ENCODE measurements at places on chromosomes 3 and 15. TPM values are rescaled to one million over a fixed set of nuclear protein-coding genes. Genes with fewer than 3 reads are reported as not detected.

DNA sequence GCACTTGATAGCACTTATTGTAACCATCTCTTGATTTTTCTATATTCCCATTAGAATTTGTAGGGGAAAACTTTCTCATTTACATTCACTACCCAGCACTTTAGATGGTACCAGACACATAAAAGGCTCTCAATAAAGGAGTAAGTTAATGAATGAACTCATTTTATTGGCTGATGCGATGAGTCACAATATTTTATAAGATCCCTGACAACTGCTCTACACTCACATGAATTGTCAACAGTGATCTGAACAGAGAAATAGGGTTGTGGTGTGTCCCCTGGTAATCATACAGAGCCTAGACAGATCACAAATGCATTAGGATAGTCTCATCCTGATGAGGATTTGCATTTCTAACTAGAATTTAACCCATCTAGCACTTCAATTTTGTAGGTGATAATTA, 567.6 kb upstream of the ARPP21 start:
- DNase-seq: no peak

DNA sequence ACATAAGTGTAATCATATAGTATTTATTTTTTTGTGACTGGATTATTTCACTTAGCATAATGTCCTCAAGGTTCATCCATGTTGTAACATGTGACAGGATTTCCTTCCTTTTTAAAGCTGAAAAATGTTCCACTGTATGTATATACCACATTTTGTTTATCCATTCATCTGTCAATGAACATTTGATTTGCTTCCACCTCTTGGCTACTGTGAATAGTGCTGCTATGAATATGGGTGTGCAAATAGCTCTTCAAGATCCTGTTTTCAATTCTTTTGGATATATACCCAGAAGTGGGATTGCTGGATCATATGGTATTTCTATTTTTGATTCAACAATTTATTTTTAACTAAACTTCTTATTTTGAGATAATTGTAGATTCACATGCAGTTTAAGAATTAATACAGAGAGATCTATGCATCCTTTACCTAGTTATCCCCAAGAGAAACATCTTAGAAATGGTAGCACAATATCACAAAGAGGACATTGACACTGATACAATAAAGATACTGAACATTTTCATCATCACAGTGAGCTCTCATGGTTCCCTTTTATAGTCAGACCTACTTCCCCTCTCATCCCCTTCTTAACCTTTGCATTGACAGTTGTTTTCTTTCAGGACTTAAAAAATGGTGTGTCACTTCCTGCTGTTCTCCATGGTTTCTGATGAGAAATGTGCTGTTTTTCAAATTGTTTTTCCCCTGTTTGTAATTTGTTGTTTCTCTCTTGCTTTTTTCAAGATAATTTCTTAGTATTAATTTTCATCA, 90.1 kb downstream of the SATB1 start:
- no peak for DNase-seq

DNA sequence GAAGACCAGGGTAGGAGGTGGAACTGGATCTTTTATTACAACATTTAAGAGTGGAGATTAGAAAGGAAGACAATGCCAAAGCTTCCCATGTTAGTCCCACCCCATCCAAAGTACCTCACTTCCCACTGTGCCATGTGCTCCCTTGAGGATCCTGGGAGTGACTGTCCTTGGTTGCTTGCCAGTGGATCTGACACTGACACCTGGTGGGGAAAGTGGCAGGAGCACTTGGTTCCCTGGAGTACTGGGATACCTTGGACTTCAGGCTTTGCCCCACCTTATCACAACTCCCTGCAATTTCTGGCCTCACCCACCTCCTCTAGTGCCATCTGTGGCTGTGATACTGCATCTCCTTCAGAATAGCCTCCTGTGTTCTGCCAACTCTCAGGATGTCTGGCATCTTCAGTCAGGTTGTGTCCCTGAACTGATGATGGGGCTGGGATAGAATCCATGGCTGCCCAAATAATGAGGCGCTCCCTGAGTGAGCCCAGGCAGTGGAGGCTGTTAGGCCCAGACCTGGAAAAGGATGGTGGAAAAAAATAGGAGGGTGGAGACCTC, 1.3 kb downstream of the ELL3 start:
- DNase-seq: peak; percentile 48

Gene BSN
- 2.8 TPM for total RNA-seq

- DNase-seq: no peak
Measured at GRCh38 chr3:63753567-63753966, 65.5 kb upstream of the C3orf49 start.

Gene C3orf22
- total RNA-seq: not detected

Gene CNTN4
- not detected for total RNA-seq

- DNase-seq: no peak
Measured at GRCh38 chr3:157631478-157631877, 128.3 kb upstream of the VEPH1 start.

DNA sequence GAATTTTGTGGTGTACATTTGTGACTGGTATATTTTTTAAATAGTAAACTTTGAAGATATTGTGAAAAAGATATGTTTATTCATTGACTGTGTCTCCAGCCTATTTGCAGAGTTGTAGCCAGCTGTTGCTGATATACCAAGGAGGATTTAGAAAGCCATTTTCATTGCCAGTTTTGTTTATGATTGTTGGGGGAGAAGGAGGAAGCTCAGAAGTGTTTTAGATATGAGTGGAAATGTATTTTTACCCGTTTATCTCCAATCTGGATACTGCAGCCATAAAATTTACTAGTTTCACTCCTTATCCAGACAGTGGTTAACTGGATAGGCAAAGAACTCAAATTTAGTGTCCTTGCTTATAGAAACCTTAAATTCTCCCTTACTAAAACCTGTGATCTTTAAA, 18.8 kb downstream of the ATP11B start:
- DNase-seq: no peak

Gene ITIH1
- 0.69 TPM for total RNA-seq

- no peak for DNase-seq
Measured at GRCh38 chr3:170021083-170021482, 16.7 kb upstream of the GPR160 start.

DNA sequence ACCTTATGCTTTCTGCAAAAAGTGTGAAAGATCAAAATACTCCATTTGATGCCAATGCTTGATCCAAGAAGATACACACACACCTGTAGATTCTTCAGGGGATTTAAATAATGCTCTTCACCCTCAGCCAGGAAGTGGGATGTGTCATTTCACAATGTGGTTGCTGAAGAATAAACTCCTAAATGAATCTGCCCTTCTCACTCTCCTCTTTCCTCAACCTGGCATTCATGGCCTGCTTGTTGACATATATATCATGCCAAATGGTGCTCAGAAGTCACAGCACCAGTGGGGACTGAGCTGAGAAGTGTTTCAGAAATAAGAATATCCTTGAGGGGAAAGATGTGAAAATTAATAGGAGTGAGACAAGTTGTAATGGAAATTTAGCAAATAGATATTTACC, 146.6 kb upstream of the ARHGEF26 start:
- no peak for DNase-seq

DNA sequence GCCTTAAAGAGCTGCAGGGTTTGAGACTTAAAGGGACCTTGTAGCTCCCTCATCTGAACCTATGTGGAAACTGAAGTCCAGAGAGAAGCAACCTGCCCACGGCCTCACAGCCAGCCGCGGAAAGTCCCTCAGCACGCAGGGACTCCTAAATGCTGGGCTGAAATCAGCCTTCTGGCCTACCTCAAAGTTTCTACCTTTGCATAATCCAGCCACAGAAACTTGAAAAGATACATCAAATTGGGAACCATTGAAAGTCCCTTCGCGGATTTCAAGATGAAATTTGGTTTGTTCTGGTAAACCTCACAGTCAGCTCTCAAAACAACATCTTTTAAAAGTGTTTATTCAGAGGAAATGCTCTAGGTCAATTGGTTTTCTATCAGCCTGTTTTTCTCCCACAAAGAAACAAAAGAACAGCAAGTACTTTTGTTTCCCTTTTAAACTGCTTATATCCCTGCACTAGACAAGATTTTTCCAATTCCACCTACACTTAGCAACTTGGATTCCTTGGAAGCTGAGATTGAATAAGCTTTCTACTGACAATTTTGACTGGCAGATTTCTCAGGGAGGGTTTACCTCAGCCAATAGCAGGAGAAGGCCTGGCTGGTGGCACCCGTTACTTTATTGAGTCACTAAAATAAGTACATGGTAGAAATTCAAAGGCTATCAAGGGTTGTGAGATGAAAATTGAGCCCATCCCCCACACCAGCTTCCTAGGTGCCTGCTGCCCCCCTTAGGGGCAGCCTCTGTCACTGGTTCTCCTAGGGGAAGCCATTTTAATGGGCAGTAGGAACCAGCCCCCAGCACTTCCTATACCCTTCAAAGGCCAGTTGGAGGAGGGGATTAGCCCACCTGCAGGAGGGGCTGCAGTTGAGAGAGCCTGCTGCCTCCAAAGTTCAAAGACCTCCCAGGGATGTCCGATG, 171.2 kb downstream of the ADAMTS17 start:
- DNase-seq: no peak

GRCh38 chr3:13575459-13576061, 26.6 kb downstream of the FBLN2 start:
- DNase-seq: no peak

DNA sequence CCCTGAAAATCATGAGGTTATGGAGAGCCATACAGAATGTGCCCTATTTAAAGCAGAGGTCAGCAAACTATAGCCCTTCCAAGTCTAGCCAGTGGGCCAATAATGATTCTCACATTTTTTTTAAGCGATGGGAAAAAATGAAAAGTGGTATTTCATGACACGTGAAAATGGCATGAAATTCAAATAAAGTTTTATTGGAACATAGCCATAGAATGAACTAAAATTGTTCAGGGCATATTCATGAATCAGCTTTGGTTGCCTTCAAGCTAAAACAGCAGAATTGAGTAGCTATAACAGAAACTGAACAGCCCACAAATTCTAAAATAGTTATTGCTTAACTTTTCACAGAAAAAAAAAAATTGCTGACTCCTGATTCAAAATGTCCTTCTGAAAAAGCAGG, 104.5 kb downstream of the TFG start:
- DNase-seq: no peak

DNA sequence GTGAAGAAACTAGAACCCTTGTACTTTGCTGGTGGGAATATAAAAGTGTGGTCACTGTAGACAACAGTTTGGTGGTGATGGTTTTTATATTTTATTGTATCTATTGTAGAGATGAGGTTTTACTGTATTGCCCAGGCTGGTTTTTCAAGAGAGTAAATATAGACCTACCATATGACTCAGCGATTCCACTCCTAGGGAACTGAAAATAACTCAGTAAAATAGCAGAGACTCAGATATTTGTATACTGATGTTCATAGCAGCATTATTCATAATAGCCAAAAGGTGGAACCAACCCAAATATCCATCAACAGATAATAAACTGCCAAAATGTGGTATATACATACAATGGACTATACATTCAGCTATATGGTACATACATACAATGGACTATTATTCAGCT, 68.8 kb upstream of the IL12A start:
- no peak for DNase-seq

GRCh38 chr3:126360714-126361060, 3.5 kb upstream of the KLF15 start:
- no peak for DNase-seq

DNA sequence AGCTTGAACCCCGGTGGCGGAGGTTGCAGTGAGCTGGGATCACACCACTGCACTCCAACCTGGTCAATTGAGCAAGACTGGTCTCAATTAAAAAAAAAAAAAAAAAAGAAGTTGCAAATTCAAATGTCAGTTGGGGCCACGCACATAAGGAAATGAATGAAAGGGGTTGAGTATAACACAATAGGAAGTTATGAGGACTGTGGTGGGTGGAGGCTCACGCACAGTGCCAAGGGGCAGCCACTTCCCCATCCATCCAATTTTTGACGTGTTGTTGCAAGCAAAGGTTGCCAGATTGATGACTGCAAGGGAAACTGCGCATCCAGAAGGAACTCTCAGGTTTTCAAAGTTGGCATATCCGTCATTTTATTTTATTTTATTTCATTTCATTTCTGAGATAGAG, 532.2 kb downstream of the NTRK3 start:
- DNase-seq: no peak

DNA sequence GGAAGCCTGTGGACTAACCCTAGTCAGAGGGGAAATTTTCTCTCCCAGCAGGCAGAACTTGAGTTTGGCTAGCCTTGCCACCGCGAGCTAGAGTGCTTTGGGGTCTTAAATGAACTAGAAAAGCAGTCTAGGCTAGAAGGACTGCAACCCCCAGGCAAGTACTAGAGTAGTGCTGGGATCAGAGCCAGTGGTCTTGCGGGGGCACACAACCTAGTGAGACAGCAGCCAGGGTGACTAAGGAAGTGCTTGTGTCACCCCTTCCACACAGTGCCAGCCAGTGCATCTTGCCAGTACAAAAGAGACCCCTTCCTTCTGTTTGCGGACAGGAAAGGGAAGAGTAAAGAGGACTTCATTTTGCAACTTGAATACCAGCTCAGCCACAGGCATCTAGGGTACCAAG, 59.0 kb downstream of the GOLM2 start:
- no peak for DNase-seq
